ENCODE measurements at places on chromosomes 4 and X.

DNA sequence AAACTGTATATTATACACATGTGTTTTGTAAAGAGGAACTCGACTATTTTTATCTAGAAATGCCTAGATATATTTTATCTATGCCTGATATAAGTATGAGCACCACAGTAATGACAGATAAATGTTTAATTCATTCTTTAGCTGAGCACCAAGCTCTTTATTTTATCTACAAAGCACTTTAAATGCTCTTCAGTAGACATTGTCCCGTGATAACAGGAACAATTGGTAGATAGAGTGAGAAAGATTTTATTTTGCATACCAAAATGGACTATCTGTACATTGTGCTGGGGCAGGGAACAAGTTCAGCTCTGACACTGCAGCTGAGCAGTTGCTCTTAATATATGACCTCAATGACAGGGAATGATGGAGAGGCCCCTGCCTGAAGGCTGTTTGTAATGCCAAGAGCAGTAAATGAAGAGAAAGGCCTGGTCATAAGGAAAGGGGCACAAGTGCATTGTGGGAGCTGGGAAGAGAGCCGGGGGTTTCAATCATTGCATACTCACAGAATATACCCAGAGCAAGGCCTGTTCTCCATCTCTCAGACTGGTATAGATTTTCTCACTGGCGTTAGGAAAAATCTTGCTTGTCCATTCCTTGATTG is 57.3 kb downstream of the SEPTIN11 start:
- no peak for DNase-seq

GRCh38 chr4:40196724-40197281 is at the start of gene RHOH:
RHOH (plus strand) TSS chr4:40197031; CDS start chr4:40243387, 46,356 bp downstream.
- peak; percentile 73 for DNase-seq

GRCh38 chr4:26484516-26484915 is 5.8 kb downstream of the CCKAR start:
- no peak for DNase-seq

GRCh38 chrX:24575496-24575895 is 71.7 kb downstream of the PCYT1B start:
- DNase-seq, result no peak

- no peak for DNase-seq
Observed at GRCh38 chr4:108535757-108536156, 84.6 kb upstream of the RPL34 start.

- no peak for DNase-seq
Observed at GRCh38 chr4:39169426-39169825, 12.9 kb upstream of the WDR19 start.

GRCh38 chr4:103673983-103674382 is 45.8 kb downstream of the TACR3 start:
- DNase-seq, result no peak

- DNase-seq, result no peak
Observed at GRCh38 chr4:2794486-2795299, 1.8 kb downstream of the SH3BP2 start.

- peak; percentile 51 for DNase-seq
Observed at GRCh38 chr4:80196922-80197573, at the start of gene PRDM8. PRDM8 (plus strand) TSS chr4:80197503; CDS start chr4:80200081, 2,578 bp downstream.

DNA sequence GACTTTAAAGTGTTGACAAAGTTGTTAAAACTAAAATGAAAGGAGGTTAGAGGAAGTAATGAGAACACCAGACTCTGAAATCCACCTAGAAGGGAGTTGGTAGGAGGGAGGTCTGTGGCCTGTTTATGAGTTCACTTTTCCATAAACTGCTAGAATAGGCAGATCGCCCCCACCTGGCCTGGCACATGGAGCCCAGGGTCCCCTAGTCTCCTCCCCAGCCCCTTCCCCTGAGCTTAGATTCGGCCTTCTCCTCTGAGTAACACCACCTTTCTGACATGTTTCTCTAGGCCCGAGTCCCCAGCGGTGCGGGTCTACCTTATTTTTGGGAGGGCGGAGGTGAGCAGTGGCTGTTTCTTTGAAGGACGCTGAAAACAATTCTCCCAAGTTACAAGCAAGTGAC is 54.5 kb upstream of the FAT1 start:
- no peak for DNase-seq

DNA sequence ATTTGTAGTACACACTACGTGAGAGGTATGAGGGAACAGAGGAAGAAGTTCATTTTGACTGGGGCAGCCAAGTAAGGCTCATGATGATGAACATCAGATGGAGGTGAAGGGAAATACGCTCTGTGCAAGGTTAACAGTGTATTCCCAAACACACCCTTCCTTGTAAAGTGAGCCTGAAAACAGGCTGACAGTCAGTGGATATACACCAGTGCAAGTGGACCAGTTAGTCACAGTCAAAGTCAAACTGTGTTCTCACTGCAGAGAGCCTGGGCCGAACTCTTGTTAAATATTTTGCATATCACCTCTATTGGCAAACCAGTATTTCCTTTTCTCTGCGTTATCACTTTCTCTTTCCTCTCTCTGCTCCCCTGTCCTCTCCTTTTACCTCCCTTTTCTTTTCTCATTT is 23.4 kb upstream of the RHOH start:
- DNase-seq, result no peak

DNA sequence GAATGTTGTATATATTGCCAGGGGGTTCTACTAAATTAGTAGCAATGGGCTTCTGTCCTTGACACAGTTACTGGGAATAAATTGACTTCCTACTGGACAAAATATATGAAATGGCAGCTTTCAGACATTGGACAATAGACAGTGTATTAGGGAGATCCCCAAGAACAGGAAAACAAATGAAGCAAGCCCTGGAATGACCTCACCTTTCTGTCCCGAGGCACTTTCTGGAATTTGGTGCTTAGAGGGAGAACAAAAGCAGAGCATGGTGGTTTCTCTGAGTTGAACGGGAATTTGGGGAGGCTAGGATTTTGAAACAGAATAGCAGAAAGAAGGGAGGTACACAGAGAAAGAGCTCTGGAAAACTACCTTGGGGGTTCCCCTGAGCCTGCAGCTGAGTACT is 187.7 kb upstream of the MAGEB2 start:
- no peak for DNase-seq

DNA sequence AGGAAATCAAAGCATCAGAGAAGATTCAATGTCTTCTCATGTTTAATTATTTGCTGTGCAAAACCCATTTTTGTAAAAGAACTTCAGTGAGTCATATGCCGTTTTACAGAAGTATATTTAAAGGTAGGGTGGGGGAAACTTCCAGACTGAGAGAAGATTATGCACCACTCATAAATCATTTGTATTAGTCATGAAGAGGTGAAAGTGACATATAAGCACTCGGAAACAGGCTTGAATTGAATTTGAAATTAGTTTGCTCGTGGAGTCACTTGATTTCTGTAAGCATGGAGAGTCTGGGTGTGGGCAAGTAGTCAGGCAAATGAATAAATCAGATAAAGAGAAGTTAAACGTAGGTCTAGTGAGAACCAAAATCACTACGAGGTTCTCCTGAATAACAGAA is 335.1 kb downstream of the ANK2 start:
- no peak for DNase-seq

DNA sequence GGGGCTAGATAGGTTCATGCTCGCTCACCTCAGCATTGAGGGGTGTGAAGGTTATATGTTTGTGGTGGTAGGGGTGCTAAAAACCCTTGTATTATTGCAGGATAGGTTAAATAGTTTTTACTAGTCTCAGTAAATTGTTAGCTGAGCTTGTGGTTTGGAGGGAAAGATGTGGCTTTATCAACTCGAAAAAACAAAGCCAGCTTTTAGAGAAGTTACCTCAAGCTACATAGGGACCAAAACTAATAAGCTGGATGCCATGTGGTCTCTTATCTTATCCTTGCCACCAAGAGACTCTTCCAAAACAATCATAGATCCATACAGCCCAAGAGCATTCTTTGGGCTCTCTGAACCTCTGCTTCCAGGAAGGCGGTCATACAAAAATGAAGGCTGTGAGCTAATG is 29.2 kb downstream of the MSN start:
- no peak for DNase-seq

DNA sequence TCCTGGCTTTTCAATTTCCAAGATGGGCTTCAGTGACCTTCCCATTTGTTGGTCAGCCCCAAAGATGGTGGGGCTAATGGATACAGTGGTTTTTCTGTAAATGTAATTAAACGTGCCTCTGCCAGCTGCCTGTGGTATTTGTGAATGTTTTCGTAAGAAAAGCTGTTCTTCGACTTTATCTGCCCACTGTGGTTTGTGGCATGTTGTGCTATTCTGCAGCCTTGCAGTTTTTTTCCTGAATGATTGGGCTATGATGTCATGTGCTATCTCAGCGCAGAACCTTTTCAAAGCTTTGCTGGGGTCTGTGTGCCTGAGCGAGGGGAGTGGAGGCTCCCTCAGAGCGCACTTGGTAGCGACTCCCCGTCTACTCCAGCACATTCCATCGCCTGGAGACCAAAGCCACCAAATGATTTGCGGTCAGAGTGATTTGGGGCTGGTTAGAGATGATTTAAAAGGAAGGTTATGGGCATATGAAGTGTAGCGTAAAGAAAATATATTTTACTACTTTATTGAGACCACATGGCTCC is 137.5 kb downstream of the PALLD start:
- DNase-seq, result no peak
